GM03348 (cell line): ENCODE measurements at places on chromosomes 12 and 14.

DNA sequence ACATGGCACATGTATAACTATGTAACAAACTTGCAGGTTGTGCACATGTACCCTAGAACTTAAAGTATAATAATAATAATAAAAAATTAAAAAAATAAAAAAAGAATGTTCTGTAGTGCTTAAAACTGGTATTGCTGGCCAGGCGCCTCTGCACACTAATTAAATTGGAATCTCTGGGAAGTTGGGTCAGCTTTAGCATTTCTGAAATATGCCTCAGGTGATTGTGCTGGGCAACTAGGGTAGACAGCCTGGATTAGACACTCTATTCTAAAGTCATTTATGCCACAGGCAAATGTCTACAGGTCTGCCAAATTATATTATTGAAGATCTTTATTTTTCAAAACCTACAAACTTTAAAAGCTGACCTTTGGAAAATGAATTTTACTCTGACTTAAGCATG lies 55.3 kb downstream of the PPM1H start:
- no peak for DNase-seq

DNA sequence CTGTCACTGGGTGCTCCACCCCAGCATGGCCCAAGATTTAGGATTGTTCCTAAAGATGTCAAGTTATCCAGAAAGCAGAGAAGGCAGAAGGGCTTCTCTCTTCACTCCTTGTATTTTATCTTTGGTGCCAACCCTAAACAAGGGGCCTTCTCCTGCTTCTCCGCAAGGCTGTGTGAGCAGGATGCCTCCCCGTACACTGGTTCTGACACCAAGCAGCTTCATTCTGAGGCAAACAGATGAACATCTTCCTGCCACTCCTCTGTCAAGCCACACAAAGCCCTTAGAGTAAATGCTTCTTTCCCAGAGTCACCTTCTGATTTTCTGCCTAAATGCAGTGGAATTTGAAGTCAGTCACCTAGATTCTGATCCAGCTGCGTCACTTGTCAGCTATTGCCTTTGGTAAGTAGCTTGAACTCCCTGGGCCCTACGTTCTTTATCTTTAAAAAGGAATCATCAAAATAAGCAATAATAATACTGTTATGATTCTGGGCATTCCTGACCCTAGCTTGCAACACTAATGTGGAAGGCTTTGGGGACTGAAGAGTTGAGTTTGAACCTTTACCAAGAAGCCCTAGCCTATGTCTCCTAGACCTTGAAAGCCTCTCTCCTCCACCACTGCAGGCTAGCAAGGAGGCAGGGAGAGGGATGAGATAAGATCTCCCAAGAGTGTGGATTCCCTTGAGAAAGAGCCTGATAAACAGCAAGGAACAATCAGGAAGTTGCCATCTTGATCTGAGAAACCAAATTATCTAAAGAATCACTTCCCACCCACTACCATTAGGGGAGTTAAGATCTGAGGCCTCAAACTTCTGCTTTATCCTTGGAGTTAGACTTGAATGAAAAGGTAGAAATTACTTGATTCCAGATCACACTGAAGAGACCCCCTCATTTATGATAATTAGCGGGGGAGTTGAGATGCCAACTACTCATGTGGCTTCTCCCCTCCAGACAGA lies 5.7 kb downstream of the KRT73 start:
- DNase-seq, result no peak

DNA sequence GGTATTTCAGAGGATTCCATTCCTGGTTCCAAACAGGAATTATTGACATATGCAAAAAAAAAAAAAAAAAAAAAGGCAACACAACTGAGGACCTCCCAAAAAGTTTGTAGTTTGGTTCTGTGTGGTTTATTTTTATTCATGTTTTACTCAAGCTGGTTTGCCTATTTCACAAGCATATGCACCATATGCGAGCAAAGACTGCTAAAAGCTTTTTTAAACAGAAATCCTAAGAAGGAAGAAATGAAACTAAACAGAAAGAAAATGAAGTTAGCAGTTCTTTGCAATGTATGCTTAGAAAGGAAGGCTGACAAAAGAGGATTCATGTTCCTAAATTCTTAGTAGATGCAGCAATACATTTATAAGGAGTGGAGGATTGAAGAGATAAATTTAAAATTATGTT lies 487.6 kb upstream of the FLRT2 start:
- DNase-seq, result no peak

- no peak for DNase-seq
Measured at GRCh38 chr14:23409475-23409874, 1.4 kb upstream of the MYH6 start.

GRCh38 chr14:25477316-25478098 lies 427.6 kb upstream of the STXBP6 start:
- DNase-seq, result no peak

DNA sequence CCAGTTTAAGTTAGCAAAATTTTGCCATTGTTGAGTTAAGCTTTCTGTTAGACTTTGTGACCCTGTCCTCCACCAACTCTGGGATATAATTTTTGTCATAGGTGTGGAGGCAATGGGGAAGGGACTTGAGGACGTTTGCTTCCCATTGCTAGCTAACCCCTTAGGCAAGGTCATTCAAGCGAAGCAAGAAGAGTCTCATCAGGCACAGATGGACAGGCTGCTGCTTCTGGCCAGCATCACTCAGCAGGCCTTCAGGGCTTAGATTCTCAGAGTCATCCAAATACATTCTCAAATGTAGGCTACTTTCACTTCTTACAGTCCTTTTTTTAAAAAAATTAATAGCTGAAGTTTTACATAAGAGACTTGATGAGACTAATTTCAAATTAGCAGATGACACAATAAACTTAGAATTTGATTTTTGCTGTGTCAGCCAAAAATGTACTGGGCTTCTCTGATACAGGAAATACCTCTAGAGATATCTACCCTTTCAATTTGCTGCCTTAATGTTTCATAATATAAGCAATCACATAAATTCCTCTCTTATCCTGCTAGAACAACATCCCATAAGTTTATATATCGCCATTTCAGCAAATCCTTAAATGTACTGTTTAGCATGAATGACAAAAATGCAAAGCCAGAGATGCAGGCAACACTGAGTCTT lies 875.2 kb downstream of the FLRT2 start:
- DNase-seq, result no peak

DNA sequence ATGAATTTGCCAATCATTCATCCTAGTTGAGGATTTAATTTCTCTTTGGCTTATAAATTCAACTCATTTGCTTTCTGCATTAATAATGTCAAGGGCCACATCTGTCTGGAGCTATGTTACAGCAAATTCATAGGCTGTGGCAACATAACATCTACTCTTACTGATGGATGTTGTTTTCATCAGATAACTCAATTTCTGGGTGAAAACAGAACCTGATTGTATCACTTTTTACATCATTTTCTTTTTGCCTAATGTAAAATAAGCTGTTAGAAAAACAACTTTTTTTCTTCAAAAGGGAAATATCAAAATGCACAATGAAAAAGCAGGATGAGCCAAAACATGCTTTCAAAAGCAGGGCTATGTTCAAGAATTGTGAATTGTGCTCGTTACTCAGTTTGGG lies 73.3 kb downstream of the HELB start:
- no peak for DNase-seq

DNA sequence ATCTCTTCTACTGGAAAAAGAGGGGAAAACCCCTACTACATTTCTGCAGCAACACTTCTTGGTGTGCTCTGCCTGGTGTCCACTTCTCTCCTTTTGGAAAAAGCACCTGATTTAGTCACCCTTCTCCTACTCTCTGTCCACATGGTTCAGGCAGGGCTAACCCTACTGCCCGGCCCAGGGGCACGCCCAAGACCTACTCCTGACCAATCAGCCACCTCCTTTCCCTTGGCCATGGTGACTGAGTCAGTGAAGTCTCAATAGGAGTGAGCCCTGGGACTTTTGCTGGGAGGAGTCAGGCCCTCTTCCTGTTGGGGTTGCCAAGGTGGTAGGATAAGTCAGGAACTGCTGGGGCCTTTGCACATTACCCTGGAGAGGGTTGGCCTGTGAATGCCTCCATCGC lies 52.5 kb upstream of the MYL2 start:
- DNase-seq, result no peak

DNA sequence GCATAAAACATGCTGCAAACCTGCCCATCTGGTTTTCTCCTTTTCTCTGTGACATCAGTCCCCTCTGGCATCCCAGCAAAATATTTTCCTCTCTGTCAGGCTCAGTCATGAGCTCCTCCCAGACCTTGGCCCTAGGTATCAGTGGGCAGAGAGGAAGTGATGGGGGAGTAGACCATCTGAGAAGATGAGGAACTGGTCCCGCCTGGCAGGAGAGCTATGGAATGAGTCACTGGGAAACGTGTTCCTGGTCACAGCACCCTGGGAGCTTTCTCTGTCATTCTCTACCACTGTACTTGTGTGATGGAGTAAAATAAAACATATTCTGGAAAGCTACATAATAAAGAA lies 5.0 kb upstream of the SRSF9 start:
- DNase-seq, result peak; percentile 74
